ENCODE measurements at places on chromosomes 11 and 22.

GRCh38 chr11:68282141-68282860 lies 10.5 kb upstream of the C11orf24 start:
- H3K4me3 ChIP-seq, result no peak overlapping the region
- H3K27me3 ChIP-seq, result no peaks in the 10 kb centered on the region
- no peak for DNase-seq

GRCh38 chr11:97231231-97231630 lies 841.4 kb downstream of the JRKL start:
- DNase-seq, result no peak
- no peaks in the 10 kb centered on the region for H3K27me3 ChIP-seq
- H3K27ac ChIP-seq, result no peak overlapping the region
- no peaks in the 10 kb centered on the region for H3K4me1 ChIP-seq
- H3K36me3 ChIP-seq, result no peaks in the 10 kb centered on the region
- no peak overlapping the region for H3K4me3 ChIP-seq

DNA sequence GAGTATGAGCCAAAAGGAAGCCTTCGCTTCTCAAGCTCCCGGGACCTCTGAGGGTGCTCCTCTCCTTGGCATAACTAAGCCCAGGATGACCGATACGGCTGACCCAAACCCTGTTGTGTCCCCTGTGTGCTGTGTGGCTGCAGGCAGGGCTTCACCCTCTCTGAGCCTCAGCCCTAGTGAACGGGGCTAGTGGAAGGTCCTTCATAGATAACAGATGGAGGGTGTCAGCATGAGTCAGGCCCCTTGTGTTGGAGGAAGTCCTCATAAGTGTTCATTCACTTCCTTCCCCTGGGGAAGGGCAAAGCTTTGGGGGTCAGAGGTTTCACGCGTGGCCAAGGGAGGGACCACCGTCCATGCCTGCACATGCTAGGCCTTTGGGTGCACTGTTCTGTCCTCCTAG lies 21.5 kb downstream of the SHISAL1 start:
- no peaks in the 10 kb centered on the region for H3K27me3 ChIP-seq
- DNase-seq, result no peak
- H3K36me3 ChIP-seq, result no peaks in the 10 kb centered on the region
- no peaks in the 10 kb centered on the region for H3K4me1 ChIP-seq

- no peak overlapping the region for H3K27ac ChIP-seq
- H3K4me1 ChIP-seq, result no peaks in the 10 kb centered on the region
- H3K36me3 ChIP-seq, result no peaks in the 10 kb centered on the region
- H3K4me3 ChIP-seq, result no peak overlapping the region
- DNase-seq, result no peak
These were observed 94.6 kb downstream of the IGLL1 start for GRCh38 chr22:23485490-23485889.

GRCh38 chr11:76783896-76784813 lies 999 bp downstream of the TSKU start:
- H3K4me3 ChIP-seq, result peak overlapping the region; percentile 76
- DNase-seq, result peak; percentile 45
- no peaks in the 10 kb centered on the region for H3K36me3 ChIP-seq
- peak overlapping the region; percentile 90 for H3K27ac ChIP-seq
- peaks cover 47% of the 10 kb centered on the region for H3K4me1 ChIP-seq

GRCh38 chr11:59899532-59899931 lies 20.9 kb downstream of the OOSP3 start:
- no peaks in the 10 kb centered on the region for H3K27me3 ChIP-seq
- H3K4me1 ChIP-seq, result no peaks in the 10 kb centered on the region
- no peak overlapping the region for H3K4me3 ChIP-seq
- H3K36me3 ChIP-seq, result no peaks in the 10 kb centered on the region

All from upper lobe of left lung (tissue), 6 donors.